ENCODE measurements at places on chromosomes 2 and 18.
A peak's percentile ranks its signal among the peaks of the same experiment; 100 is the strongest.

GRCh38 chr2:43224571-43225092, 1.8 kb downstream of the ZFP36L2 start:
- peak; percentile 59 for DNase-seq

GRCh38 chr18:44788334-44788733, 107.6 kb downstream of the SETBP1 start:
- no peak for DNase-seq

DNA sequence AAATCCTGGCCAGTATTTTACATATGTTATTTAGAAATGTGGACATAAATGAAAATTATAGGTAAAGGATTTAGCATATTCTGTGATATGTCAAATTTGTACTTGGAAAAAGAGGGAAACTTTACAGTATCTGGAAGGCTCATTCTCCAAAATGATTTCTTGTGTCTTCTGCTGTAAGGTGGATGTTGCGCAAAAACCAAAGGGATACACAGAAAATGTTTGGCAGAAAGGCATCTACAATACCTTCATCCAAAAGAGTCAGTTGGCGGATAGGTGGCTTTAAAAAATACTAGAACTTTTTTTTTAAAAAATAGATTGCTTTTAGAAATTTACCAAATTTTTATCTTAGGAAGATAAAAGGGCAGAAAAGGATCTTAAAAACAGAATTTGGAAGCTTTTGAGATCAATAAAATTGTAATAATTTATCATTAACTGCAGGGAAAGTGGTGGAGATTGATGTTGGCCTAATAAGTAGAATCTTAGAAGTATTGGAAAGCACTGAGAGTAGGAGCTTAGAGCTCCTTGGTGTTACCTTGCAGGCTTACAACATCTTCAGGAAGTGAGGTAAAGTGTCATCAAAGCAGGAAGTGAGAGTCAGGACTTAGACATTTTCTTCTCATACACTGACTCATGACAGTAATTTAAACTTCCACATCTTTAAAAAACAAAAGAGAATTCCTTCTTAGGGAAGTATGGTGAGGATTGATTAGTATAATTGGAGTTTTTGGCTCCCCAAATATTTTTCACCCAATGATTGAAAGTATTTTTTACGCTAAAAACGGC, 2.1 kb downstream of the NABP1 start:
- no peak for DNase-seq

DNA sequence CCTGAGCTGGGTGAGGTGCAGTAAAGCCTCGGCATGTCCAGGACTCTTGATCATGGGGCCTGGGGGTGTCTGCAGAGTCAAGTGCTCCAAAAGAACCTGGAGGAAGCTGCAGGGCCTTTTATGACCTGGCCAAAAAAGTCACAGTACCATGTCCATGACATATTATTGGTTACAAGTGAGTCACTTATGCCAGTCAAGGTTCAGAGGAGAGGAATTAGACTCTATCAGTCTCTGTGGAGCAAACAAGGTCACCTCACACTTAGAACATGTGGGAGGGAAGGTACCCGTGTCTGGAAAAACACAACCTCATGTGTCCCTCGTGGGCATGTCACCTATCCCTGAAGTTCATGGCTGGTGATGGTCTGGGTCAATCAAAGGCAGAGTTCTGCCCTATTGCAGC, 465.7 kb downstream of the FBXO15 start:
- no peak for DNase-seq

DNA sequence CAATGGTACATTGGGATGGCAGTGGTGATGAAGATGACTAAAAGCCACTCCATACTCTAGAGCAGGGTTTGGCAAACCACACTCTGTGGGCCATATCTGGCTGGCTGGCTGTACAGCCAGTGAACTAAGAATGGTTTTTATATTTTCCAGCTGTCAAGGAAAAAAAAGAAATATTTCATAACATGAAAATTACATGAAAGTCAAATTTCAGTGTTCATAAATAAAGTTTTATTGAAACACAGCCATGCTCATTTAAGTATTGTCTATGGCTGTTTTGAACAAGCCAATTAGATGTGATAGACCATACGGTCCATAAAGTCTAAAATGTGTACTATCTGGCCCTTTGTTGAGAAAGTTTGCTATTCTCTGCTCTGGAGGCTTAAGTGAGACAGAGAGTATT, 1.5 kb downstream of the TTC21B start:
- DNase-seq = no peak

DNA sequence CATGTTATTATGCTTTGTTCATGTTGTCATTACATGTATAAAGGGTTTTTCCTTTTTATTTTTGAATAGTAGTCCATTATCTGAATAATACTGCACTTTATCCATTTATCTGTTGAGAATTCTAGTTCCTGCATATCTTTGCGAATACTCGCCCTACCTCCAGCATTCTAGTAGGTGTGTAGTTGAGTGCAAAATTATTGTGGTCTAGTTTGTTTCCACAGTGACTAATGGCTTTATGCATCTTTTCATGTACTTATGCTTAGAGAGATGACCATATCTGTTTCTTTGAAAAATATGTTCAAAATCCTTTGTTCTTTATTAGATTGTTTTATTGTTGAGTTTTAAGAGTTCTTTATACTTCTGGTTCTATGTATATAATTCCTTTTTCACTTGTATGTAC, 48.8 kb downstream of the EIF5B start:
- DNase-seq = no peak

GRCh38 chr2:112493048-112493447, 11.1 kb downstream of the TTL start:
- DNase-seq = no peak

- DNase-seq = peak; percentile 51
Observed at GRCh38 chr2:241218131-241219029, 29.9 kb downstream of the ANO7 start.

DNA sequence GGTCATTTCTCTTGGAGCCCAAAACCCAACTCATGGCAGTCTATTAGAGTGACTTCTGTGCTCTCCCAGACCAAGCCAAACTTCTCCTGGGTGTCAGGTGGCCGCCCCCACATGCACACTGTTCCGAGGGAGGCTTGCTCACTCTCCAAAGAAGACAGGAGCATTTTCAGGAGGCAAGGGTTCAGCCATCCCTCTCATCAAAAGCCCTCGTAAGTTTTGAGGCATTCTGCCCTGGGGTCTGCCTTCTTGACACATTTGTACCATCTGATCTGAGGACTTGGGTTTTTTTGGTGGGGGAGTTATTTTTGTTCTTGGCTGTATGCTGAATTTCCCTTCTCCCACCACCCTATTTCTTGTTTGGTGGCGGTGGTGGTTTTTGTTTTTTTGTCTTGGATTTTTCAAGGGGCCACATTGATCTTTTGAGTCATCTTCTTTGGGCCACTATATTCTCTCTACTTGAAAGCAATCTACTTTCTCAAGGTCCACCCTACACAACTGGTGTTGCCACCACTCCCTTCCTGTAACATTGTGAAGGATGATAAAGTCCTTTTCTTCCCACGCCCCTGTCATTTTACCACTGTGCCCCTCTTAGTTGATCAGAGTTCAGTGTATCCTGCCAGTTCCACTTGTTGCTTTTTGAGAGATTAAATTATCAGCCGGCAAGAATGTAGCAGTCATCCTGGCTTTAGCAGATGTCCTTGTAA, 255.8 kb downstream of the CYP26B1 start:
- no peak for DNase-seq

DNA sequence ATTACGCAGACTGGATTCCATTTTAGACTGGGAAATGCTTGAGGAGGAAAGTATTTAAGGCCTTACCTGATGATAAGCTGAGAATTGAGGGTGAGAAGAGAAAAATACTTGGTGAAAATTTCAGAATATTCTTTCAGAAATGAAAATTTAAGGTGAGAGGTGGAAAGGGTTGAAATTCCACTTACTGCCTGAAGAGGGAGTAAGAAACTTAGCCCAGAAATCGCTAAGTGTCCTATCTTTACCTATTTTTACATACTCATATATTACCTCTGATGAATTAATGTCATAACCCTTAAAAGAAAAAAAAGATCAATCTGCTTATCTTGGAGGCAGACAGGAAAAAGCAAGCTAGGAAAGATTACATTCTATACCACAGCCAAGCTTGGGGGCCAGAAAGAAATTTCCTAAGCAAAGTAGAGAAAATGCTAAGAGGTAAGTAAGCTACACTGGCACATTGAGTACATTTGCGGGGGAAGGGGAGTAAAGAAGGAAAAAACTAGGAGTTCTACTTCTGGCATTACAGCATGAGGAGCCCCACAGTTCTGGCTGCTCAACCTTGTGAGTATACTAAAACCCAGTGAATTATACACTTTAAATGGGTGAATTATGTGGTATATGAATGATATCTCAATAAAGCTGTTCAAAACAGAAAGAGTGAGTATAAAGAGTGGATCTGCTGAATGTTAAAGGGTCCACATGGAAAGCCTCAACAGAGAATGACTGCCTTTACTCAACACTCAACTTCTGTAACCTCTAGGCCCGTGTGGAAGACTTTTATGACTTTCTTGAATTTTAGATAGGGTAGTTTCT, 33.8 kb downstream of the SMC6 start:
- DNase-seq = no peak

- DNase-seq = no peak
Observed at GRCh38 chr2:184599054-184599871, 934 bp downstream of the ZNF804A start.

- DNase-seq = peak; percentile 38
Observed at GRCh38 chr18:63339920-63340484, 20.4 kb upstream of the BCL2 start.
